ENCODE measurements at places on chromosomes 7 and 10.

DNA sequence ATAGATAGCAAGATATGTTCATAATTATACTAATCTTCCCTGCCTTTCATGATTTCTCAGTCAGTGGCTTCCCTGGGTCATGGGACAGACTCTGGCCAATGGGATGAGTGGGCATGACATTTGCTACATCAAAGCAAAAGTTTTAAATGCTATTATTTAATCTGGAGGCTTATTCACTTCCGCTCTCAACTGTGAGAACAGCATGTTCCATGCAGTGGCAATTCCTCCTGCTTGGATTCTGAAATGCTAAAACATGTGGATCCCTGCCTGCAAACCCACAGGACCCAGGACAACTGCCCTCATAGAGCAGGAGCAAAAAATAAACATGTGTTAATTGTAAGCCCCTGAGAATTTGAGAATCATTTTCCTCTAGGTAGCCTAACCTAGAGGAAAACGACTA, 1412.4 kb upstream of the CELF2 start:
- no peak for DNase-seq

- no peak for DNase-seq
Observed at GRCh38 chr10:22651276-22651980, 63.0 kb downstream of the PIP4K2A start.

GRCh38 chr7:8070451-8071180, 102.0 kb downstream of the GLCCI1 start:
- DNase-seq, result no peak

GRCh38 chr7:13034693-13035092, 347.3 kb downstream of the ARL4A start:
- DNase-seq, result no peak

GRCh38 chr10:8404721-8405120, 350.2 kb downstream of the GATA3 start:
- no peak for DNase-seq

GRCh38 chr7:30931929-30932540, 20.4 kb downstream of the AQP1 start:
- DNase-seq, result no peak

GRCh38 chr10:945778-946177, 14.3 kb upstream of the LARP4B start:
- DNase-seq, result no peak

GRCh38 chr7:140624392-140625191, 16.0 kb downstream of the DENND2A start:
- no peak for DNase-seq

GRCh38 chr7:108045669-108046068, 42.7 kb upstream of the LAMB1 start:
- DNase-seq, result no peak

- DNase-seq, result no peak
Observed at GRCh38 chr7:101764221-101764620, 53.2 kb upstream of the CUX1 start.

- no peak for DNase-seq
Observed at GRCh38 chr7:50272808-50273207, 31.7 kb upstream of the IKZF1 start.

- no peak for DNase-seq
Observed at GRCh38 chr7:152872061-152872744, 112.7 kb downstream of the ACTR3B start.

- DNase-seq, result no peak
Observed at GRCh38 chr10:90801608-90802007, 56.2 kb downstream of the HTR7 start.

DNA sequence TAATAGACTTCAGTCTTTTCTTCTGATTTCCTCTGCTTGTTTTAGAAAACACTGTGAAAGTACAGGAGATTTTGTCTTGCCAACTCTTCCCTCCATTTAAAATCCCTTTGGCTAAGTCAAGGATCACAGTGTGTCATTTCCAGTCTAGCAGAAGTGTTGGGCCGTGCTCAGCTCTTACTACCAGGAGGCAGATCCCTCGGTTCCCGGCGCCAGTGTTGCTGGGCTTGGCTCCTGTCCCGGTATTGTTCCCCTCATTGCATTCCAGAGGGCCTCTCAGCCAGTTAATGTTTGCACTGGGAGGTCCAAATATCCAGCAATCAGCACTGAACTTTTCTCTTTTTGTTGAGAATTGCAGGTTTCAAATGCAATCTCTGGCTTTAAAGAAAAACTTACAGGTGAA, 612.1 kb upstream of the MGMT start:
- DNase-seq, result no peak

DNA sequence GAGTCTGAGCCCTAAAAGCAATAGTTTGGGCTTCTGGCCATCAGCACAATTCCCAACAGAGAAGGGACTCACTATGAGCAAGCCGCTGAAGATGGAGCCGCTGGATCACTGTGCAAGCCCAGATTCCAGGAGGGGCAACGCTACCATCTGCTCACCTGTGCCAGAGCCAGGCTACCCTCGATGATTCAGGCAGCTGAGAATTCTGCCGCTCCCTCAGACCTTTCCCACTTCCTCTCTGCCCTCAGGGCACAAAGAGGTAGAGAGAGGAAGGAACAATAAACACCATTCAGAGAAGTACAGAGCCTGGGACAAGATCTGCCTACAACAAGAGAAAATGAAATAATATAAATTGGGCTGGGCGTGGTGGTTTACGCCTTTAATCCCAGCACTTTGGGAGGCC, 98.1 kb downstream of the MYOF start:
- DNase-seq, result no peak

DNA sequence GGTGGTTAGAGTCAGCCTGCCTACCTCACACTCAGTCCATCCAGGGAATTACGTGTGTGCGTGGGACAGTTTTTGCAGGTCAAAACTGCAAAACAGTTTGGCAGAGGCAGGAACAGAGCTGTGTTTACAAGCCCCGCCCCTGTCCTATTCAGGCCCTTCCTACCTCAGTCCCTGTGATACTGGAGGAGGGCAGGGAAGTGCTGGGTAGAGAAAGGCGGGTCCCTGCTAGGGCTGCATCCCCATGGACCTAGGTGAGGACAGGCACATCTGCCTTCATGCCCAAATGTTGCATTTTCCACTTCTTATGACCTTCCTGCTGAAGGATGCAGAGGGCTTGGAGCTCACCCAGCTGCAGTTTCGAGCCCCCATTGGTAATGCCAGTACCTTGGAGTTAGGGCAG, 25.1 kb downstream of the SBDS start:
- DNase-seq, result no peak

GRCh38 chr10:117741524-117741923, 199.0 kb downstream of the EMX2 start:
- DNase-seq, result no peak

DNA sequence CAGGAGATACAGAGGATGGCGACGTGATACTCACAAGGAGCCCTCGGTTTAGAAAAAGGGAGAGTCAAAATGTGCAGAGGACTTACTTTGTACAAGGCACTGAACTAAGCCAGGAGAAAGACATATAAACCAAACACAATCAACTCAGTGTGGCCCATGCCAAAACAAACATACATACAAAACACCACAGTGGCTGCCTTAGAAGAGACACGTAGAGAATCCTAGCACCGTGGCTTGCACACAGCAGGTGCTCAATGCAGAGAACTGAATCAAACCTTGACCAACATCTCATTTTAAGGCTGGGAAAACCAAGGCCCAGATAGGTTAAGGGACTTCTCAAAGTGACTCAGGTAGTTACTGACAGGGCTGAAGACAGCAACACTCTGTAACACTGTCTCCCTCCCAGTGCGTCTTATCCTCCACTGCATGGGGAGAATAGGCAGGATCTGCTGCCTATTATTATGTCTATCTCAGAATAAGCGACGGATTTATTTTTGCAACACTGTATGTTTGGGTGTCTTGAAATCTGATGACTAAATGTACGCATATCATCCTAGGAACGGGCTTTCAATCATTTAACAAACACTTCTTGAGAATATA, 11.0 kb downstream of the SORBS1 start:
- DNase-seq, result no peak

DNA sequence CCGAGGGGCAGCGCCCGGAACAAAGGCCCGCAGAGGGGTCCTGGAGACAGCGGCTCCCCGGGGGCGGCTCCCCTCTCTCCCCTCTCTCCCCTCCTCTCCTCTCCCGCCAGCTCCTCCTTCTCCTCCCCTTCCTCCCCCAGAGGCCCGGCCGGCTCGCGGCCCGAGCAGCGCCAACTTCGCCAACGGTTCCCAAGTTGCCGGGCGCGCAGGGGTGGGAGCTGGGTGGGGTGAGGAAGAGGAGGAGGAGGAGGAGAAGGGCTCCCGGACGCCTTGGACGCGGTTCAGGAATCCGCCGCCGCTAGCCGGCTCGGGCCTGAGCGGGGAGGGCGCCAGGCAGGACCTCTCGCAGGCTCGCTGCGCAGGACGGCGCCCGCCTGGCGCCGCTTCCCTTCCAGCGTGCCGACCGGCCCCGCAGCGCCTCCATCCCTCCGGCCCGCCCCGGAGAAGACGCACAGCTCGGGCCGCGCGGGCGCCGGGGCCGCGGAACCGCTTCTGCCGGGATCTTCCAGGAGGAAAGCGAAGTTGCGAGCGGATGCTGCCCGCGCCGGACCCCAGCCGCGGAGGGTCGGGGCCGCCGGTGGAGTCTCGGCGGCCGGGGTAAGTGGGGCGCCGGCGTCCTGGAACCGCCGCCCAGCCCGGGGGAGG, at the start of gene CHST3:
CHST3 (plus strand) TSS at position 298 of the 645 bp plus-strand sequence. CDS start 41,448 bp downstream, outside the sequence.
- DNase-seq, result no peak

DNA sequence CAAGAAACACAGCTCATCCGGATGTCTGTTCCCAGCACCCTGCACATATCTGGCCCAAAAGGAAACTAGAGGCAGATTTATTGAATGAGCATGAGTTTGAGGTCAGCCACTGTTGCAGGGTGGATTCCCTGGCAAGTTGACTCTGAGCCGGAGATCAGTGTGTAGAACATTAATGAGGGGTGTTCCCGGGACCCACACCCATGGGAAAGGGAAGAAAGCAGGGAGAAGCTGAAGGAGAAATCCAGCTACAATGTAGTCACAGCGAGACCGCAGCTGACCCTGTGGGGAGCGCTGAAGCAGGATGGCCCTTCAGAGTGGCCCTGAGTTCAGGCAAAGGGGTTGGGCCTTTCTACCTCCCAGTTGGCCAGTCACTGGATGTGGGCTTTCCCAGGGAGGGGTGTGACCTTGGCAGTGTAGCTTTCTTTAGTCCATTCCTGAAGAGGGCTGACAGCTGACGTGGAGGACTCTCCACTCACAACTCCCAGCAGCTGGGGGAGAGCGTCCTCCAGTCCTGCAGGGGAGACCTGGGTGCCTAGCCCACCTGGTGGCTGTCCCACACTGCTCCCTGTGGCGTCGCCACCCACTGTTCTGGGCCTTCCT, 324.2 kb upstream of the ZMIZ1 start:
- no peak for DNase-seq

- DNase-seq, result no peak
Observed at GRCh38 chr7:125061-125475, 67.3 kb upstream of the FAM20C start.

DNA sequence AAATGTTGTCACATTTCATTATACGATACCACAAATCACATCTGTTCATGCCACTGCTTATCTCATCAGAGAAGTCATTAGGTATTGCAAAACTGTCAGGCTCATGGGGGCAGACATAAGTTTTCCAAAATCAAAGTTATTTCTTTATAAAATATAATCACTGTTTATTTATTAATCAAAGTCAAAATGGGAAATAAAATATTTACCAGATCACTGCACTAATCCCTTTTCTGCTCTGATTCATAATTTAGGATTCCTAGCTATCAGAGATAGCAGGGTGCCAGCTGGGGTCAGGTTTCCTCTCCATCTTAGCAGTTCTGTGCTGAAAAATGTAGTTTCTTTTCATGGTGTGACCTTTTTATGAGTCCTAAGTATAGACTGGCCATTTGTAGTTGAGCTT, 117.7 kb upstream of the LANCL2 start:
- no peak for DNase-seq

DNA sequence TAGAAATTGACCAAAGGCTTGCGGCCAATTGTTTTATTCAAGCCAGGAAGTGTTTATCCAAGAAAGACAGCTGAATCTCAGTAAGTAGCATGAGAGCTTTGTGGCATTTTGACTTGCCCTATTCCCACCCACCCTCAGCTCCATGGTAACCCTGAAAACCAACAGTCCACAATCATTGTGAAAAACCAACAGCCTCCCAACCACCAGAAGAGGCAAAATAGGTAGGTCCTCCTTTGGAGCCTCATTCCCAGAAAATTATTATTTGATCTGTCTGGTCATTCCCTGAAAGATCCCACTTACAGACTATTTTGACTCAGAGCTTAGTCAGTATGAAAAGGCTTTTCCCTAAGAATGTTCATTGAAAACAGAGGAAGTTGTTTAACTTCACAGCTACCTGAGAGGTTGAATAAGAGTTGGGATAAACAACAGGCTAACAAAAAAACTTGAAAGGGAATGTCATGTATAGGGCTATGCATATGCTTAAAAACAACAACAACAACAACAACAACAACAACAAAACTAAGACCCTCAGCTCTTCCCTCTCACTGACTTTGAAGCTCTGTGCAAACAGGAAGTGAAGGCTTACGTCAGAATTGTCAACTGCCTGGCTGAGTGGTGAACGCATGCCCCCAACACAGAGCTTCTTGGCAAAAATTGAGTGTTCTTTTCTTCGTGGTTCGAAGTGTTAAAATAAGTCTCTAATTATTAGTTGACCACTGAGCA, 11.2 kb downstream of the KPNA7 start:
- DNase-seq, result no peak

All from hematopoietic multipotent progenitor cell treated with erythropoietin and hydrocortisone succinate and interleukin-3 and kit ligand, for 8 days (in vitro differentiated cells).